ENCODE measurements at places on chromosomes 13 and 19.

- DNase-seq: peak; percentile 93
These were observed 11.6 kb upstream of the JUND start for GRCh38 chr19:18292810-18293641.

GRCh38 chr13:35830850-35831450 is 300.2 kb downstream of the DCLK1 start:
- DNase-seq: no peak

DNA sequence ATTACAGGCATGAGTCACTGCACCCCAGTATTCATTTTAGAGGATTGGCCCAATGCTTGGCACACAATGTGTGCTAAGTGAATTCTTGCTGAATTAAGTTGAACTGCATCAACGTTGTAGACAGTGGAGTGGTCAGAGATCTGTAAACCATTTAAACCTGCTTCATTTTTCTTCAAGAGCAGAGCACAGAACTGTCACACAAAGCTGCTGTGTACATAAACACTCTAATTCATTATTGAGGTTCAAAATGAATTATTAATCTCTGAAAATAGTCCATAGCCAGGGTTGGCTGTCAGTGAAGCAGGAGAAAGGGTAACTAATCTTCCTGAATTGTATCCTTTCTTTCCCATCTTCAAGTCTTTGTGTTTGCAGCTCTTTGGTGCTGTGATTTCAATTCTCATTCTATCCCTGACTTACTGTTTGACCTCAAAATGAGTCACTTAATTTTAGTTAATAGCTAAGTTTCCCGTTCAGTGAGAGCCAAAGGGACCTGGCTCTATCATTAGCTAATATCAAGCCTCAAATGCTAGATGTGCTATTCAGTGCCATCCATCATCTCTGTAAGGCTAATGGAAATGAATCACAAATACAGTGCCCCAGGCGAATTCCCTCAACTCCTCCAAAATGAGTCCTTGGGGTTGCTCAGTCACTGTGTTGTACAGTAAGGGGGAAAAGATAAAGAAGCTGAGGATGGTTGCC is 77.0 kb upstream of the TSC22D1 start:
- no peak for DNase-seq

GRCh38 chr19:1503089-1503924 is 9.5 kb downstream of the ADAMTSL5 start:
- peak; percentile 75 for DNase-seq

DNA sequence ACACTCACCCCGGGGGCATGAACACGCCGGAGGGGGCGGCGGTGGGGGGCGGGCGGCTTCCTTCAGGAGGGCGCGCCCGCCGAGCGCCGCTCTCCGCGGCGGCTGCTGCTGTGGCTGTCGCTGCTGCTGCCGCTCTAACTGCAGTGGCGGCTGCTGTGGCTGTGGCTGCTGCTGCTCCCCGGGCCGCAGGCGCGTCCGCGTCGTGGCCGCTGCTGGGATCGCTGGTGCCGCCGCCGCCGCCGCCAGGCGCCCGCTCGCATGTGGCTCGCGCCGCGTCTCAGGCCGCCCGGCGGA is at the start of gene BBC3:
Gene BBC3, minus strand, starts transcription at position 279 of the 294 bp plus-strand sequence. CDS start 2,768 bp downstream, outside the sequence.
- DNase-seq: no peak

DNA sequence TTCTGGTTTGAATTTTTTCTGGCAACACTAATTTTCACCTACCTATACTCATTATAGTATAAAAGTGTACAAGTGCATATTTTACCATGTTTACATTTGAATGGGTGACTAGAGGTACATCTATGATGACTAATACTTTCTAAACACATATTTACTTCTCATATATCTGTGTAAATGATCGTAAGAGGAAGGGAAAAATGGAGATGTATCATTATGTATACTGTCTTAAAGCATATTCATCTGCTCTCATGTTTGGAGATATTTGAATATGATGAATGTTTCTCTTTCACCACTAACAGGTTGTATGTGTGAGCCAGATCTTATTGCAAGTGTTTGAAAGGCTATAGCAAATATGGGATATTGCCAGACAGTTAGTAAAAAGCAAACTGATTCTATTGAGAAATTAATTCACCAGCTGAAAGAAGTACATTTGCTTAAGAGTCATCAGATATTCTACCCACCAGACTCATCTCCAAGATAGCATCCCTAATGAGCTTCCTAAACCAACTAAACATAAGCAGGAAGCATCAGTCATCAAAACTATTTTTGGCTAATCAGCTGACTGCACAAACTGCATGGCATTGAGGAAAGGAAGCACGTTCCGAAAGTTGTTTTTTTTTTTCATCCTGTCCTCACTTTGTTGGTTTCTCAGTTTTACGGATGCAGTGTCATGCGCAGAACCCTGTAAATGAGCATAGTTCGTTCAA is 738.2 kb downstream of the GPC5 start:
- DNase-seq: peak; percentile 11

GRCh38 chr19:12784871-12785430 is 6.3 kb upstream of the JUNB start:
- no peak for DNase-seq

DNA sequence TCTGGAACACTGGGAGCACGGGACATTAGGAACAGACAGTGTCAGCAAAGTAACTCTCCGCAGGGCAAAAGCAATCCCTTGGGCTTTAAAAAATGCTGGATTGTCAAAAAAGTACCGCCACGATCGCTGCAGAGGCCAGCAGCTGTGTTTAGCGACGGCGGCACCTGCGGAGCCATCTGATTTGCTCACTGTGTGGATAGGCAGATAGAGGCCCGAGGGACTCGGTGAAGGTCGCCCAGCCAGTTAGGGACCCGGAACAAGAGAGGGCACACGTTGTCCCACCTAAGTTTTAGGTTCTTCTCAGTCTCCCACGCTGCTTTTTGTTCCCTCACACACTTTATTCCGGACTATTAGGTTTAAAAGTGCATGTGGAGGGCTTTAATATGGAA is 238.3 kb downstream of the TEX29 start:
- no peak for DNase-seq

DNA sequence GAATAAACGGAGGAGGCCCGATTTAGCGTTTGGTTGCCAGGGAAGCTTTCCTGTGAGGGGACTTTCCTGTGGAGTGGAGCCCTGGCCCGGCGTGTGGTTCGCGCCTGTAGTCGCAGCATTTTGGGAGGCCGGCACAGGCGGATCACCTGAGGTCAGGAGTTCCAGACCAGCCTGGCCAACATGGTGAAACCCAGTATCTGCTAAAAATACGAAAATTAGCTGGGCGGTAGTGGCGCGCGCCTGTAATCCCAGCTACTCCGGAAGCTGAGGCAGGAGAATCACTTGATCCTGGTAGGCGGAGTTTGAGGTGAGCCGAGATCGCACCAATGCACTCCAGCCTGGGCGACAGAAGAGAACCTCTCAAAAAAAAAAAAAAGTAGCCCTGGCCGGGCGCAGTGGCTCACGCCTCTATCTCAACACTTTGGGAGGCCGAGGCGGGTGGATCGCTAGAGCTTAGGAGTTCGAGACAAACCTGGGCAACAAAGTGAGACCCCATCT is 6.9 kb downstream of the KANK3 start:
- DNase-seq: no peak

DNA sequence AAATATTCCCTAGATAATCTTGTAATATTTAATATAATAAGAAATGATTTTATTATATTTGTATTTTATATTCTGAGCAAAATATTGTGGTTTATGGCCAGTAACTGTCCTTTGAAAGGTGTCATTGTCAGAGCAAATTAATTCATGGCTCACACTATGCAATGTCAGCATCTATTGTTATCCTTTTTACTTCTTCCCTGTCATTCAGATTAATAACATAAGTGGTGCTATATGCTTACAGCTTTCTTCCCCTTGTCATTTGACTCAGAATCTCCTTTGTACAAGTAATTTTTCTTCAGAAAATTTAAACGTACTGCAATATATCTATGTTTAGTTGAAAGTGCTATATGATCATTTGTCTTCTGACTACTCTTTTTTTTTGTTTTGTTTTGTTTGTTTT is 1738.2 kb upstream of the MIR17HG start:
- no peak for DNase-seq

DNA sequence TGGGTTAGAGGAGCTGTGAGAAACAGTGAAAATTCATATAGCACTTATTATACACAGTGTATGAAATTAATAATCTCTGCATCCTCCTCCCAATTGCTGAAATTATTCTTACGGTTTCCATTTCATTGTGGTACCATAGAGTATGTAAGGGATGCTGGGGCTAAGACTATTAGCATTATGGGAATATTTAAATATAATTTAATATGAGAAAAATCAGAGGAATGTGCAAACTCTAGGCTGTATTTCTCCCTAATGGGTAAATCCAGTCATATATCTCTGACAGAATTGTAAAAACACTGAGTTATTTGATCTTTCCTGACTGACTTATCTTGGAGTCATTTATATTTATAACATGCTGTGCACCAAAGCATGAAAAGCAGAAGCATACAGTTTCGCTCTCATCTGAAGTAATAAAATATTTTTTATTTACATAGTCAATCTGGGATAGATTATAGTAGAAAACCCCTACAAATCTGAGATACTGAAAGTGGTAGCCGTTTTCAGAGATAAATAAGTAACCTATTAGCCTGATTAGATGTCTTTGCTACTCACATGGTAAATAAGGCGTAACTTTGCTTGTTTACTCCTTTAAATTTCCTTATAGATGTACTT is 34.9 kb downstream of the LRCH1 start:
- DNase-seq: no peak

- DNase-seq: no peak
These were observed 1935.4 kb upstream of the PCDH20 start for GRCh38 chr13:63351081-63351480.

- DNase-seq: no peak
These were observed 17.1 kb downstream of the TSHZ3 start for GRCh38 chr19:31332096-31332495.

- no peak for DNase-seq
These were observed 603.3 kb upstream of the SLITRK6 start for GRCh38 chr13:86402500-86402899.

- no peak for DNase-seq
These were observed 248.2 kb downstream of the SHISA2 start for GRCh38 chr13:25803641-25804040.

DNA sequence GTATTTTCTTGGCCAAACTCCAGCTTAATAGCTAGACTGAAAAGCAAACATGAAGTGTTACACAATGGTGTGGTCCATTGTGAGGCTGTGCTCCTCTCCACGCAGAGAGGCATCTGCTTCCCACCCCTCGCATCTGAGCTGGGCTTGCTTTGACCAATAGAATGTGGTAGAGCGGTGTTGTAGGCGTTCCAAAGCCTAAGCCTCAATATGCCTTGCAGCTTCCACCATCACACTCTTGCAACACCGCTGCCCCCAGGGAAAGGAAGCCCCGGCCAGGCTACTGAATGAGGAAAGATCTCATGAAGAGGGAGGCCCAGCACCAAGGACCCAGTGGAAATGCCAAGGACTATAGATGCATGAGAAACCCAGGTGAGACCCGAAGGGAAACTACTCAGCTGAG is 9.4 kb downstream of the FLT1 start:
- no peak for DNase-seq

- DNase-seq: no peak
These were observed 12.0 kb upstream of the EPHX3 start for GRCh38 chr19:15244106-15244803.

GRCh38 chr13:53499576-53500133 is 471.0 kb downstream of the OLFM4 start:
- DNase-seq: no peak

- DNase-seq: no peak
These were observed 7.1 kb downstream of the ARHGAP45 start for GRCh38 chr19:1073956-1074517.

DNA sequence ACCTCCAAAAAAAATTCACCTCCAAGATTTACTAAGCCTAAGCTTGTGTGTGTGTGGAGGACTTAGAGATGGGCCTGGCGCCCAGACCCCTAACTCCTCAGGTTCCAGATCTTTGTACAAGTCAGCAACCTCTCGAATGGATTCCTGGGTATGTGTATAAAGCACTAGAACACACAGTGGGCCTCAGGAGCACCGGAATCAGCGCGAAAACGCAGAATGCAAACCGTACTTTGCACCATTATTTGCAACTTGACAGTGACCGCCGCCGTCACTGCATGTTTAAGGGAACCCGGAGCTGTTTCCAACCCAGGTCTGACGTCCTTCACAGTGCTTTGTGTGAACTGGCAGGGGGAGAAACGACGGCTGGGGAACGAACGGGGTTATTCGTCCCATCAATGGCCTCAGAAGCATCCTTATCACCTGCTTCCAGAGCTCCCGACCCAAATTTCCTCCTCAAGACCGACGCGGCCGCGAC is 688 bp downstream of the ZNF606 start:
- DNase-seq: peak; percentile 60

- DNase-seq: no peak
These were observed 48.6 kb downstream of the B3GLCT start for GRCh38 chr13:31248361-31248760.

GRCh38 chr19:48962849-48963165 is 2.3 kb upstream of the FTL start:
- peak; percentile 41 for DNase-seq

GRCh38 chr13:108226184-108226583 is 8.0 kb downstream of the ABHD13 start:
- DNase-seq: no peak

DNA sequence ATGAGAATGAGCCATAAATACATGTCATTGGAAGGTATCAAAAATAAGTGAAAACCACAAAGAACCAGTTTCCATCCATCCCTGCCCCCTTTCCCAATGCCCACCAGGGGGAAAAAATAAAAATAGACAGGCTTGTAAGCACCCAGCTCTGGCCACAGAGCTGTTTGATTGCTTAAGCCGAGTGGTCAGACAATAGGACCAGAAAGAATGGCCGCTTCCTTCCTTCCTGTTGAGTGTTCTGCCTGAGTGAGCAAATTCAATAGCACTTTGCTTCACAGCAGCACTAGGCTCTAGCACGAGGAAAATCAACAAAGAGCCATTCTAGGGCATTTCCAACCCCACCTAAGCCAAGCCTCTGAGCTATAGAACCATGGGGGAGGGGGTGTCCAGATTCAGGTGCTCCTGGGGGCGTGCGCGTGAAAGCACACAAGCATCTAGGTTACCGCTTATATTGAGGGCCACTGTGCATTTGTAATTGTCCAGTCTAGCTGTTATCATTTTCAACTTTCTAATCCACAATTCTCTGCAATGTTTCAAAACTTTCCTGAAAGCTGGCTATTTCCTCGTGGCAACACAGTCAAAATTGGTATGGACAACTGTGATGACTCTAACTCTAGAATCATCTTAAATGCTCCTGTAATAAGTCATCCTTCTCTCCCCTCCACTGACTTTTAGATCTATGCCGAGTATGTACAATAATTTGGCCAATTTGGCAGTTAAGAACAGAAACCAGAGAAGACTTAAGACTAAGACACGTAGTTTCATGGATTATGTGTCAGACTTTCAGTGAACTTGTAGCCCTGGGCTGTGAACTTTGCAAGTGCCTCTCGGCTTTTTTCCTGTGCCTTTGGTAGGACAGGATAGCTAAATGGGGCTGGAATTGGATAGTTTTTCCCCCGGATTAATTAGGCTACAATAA is 64.3 kb downstream of the SPRY2 start:
- DNase-seq: no peak
